ENCODE measurements at places on chromosomes 11 and 22.

DNA sequence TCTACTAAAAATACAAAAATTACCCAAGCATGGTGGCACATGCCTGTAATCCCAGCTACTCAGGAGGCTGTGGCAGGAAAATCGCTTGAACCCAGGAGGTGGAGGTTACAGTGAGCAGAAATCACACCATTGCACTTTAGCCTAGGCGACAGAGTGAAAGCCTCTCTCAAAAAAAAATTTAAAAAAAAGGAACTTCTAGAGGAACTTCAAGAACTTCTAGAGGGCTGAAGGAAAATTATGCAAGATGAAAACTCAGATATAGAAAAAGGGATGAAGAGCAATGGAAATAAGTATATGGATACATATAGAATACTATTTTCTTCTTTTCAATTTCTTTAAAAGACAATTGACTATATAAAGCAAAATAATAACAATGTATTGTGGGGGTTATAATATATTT lies 51.2 kb upstream of the PRR5 start:
- no peak for DNase-seq

DNA sequence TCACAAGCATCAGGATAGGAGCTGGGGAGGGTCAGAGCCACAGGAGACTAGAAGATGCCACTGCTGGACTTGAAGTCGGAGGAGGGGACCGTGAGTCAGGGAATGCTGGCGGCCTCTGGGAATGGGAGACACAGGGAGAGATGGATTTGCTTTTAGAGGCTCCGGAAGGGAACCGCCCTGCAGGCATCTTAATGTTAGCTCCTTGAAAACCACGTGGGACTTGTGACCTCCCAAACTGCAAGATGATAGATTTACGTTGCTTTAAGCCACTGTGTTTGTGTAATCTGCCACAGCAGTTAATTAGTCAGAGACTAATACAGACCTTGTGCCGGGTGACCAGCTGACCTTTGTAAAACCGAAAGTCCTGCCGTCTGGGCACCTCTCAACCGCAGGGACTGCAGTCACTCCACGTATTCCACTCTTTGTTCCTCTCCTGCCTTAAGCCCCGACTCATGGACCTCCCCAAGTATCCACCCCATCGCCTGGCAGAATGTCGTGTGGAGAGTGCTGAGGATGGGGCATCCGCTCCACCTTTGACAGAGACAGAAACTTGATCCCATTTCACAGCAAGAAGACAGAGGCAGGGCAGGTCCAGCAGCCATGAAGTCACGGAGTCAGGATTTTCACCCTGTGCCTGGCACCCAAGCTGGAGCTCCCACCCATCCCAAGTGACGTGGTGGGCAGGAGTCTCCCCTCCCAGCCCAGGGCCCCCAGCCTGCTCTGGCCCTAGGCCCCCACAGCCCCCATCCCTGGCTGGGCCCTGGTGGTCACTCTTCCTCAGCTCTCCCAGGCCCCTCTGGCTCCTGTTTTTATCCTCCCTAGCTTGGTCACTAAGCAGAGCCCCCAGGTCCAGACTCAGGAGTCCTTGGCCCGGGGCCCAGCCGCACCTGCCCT lies 19.4 kb upstream of the CTSD start:
- no peak for DNase-seq

GRCh38 chr11:44858796-44859527 lies 91.7 kb downstream of the TP53I11 start:
- no peak for DNase-seq

DNA sequence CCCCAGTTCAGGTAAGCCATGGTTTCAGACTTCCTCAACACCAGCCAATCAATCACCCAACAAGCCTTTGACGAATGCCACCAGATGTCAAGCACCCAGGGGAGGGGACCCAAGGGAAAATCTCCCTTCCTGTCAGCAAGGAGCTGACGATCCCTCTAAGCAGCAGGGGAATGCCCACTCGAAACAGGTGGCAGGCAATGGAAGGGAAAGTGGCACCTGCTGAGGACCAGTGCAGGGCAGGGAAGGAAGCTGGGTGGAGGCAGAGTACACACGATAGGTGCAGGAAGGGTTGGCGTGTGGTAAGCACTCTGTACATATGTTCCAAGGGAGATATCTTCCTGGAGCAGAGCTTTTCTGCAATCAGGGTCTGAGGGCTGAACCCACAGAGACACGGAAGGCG lies 11.7 kb upstream of the CREB3L1 start:
- no peak for DNase-seq

DNA sequence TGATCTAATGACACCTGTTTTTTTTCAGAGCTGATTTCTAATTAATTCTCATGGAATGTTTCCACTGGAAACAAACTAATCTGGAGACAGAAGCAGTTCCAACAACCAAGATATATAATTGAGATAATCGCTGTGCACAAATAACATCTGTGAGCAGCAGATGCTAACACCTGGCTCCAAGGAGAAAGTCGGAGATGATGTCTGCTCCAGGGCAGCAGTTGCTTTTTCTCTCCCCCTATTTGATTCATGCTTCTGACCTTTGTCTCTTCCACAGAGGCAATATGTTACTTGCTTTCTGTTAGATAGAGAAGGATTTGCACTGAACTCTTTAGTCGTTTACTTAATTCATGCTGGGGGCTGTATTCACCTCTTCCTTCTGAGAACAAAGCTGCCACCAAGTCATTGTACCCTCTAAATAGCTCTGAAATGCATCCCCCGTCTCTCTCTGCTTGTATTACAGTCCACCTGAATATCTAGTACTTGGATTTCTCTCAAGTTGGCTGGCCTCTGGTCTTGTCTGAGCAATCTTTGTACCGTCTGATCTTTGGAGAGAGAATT lies 187.4 kb downstream of the MYO18B start:
- DNase-seq: no peak

DNA sequence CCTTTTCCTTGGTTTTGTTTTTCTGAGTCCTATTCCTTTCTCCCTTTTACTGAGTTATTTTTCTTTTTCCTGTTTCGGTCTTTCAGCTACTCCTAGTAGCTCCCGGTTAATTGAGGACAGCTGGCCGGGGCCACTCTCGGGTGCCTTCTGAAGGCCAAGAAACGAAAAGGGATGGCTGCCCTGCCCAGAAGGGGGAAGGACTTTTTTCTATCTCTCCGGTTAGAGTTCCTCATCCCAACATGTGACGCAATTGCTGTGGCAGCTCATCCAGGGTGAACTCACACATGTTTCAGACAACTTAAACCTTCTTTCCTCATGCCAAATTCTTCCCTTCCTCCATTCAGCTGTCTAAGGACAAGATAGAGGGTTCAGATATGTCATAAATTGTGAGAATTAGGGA lies 83.6 kb downstream of the PIWIL4 start:
- DNase-seq: no peak

- DNase-seq: no peak
Observed at GRCh38 chr11:78808923-78809322, 234.3 kb upstream of the NARS2 start.

GRCh38 chr11:110463153-110463552 lies 33.4 kb downstream of the FDX1 start:
- no peak for DNase-seq

- peak; percentile 23 for DNase-seq
Observed at GRCh38 chr22:38696606-38697424, 3.9 kb downstream of the JOSD1 start.

DNA sequence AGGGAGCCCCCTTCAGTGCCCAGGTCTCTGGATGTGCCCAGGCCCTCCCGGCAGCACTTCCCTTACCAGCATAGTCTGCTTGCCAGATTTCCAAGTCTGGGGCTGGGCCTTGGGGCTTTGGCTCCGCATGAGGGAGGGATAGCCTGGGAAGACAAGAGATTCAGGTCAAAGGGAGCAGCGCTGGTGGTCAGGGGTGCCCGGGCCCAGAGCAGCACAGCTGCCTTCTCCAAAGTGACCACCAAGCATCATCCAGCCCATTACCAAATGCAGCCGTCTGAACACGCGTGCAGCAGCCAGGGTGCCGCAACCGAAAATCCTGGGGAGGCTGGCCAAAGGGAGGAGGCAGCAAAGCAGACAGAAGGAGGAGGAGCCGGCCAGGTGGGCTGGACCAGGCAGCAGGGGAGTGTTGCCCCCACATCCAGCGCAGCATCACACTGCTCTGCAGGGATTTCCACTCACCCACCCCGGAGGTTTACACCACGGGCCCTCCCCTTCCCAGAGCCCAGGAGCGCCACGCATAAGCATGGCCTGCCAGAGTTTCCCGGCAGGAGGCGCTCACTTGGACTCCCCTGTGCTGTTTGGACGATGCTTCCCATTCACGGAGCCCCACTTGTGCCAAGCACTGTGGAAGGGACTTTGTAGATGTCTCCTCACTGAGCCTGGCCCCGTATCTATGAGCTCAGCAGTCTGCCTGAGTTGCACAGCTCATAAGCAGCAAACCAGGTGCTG lies 22.5 kb downstream of the TRIM29 start:
- DNase-seq: no peak

- no peak for DNase-seq
Observed at GRCh38 chr11:28536504-28537267, 428.5 kb downstream of the METTL15 start.

DNA sequence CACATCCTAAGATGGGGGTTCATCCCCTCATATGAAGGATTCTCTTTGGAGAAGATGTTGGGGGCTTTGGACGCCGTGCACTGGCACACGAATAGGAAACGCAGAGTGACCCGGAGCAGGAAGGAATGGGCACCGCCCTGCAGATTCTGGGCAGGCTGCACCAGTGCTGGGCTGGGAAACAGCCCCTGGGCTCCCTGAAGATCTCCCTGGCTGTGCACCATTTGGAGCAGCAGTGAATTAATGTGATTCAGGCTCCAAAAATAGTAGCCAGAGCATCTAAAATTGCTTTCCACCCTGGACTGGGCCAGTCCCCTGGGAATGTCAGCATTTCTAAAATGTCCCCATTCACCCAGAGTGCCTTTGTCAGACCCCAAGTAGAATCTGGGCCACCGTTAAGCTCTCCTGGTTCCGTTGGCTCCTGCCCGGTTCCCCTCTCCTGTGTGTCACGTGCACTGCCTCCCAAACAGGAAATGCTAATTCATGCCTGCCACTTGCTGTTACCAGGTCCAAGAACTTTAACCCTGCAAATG lies 18.6 kb downstream of the IRAG1 start:
- DNase-seq: no peak

DNA sequence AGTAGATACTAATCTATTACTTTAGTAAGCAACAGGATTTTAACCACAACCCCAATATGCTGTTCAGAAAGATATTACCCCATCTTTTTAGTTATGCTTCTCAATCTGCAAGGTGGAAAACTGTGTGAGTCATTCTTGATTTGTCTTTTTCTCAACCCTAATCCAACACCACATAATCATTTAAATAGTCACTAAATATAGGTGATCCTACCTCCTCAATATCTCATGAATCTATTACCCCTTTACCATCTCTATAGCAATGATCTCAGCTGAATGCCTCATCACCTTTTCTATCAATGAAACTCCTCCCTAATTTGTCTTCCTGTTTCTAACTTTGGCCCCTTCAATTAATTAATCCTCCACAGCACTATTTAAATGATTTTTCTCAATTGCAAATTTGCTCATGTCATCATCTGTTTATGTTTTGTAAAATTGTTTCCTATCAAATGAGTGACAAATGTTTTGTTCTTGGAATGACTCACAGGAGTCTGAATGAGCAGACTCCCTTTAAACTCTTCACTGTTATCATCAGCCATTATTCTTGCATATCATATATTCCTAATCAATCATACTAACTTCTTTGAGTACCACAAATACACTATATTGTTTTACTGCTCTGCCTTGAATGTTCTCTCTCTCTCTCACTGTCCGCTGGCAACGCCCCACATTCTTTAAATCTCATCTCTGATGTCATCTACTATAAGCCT lies 26.1 kb downstream of the SNX19 start:
- no peak for DNase-seq

- DNase-seq: no peak
Observed at GRCh38 chr11:44582641-44583352, 17.3 kb downstream of the CD82 start.

Data from stimulated activated CD8-positive, alpha-beta memory T cell treated with anti-CD3 and anti-CD28 coated beads, Interleukin-12 subunit alpha, Interleukin-12 subunit beta, amount 100 ng/mL, for 1 hour (primary cell).